Mesendoderm (in vitro differentiated cells): ENCODE measurements at places on chromosomes 7 and 10.

- DNase-seq, result peak; percentile 35
Measured at GRCh38 chr10:24866604-24867583, 85.5 kb downstream of the PRTFDC1 start.

DNA sequence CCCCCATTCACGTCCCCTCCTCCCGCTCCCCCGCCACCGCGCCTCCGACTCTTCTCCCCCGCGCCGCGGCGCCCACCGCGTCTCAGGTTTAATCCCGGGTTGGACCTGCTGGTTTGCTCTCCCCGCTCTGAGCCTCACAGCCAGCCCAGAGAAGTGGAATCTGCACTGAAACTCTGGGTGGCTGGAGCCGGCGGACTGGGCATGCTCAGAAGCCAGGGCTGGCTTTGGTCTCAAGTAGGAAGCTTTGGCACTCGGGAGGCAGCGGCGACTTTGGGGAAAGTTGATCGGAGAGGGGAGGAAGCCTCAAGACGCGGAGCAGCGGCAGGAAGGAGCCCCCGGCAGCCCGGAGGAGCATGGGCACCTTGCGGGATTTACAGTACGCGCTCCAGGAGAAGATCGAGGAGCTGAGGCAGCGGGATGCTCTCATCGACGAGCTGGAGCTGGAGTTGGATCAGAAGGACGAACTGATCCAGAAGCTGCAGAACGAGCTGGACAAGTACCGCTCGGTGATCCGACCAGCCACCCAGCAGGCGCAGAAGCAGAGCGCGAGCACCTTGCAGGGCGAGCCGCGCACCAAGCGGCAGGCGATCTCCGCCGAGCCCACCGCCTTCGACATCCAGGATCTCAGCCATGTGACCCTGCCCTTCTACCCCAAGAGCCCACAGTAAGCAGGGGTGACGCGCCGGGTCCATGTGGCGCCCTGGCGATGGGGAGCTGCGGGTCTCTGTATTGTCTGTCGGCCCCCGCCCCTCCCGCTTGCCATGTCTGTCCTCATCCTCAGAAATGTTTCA is at the start of gene PRKG1:
Gene PRKG1 (plus strand): TSS at position 250 of the 791 bp plus-strand sequence.
- DNase-seq, result peak; percentile 92

- DNase-seq, result no peak
Measured at GRCh38 chr7:37601321-37601720, 82.2 kb upstream of the GPR141 start.

GRCh38 chr10:93907059-93907458 is 13.3 kb downstream of the SLC35G1 start:
- no peak for DNase-seq

DNA sequence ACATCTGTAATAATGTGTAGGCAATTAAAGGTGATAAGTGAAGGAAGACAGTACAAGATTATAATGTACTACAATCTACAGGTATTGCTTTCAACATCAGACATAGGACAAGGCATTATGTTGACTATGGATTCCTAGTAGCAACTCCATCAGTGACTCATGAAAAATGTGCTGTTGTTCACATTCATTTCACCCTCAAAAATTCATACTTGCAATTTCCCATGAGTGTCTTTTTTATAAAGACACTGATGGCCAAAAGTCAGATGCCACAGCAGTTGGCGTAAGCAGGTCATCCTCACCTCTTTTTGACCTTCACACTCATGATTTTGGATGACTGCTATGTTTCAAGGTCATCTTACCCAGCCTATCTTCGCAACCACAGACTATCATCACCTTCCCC is 100.0 kb upstream of the AMPH start:
- no peak for DNase-seq

DNA sequence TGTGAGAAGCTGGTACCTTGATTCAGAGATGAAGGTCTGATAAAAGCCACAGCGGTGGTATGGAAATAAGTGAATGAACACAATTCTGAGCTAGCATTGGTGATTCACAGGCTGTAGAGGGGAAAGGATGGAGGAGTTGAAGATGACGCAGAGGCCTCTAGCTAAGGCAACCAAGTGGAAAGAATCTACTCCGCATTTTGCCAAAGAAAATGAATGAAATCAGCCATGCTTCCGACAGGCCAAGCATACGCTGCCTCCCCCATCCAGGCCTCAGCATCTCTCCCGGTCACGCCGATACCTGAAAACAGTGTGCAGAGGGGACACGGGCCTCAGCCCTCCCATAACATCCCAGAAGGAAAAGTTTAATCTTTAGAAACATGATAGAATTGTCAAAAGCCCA is 124.3 kb upstream of the UNC5B start:
- DNase-seq, result no peak

DNA sequence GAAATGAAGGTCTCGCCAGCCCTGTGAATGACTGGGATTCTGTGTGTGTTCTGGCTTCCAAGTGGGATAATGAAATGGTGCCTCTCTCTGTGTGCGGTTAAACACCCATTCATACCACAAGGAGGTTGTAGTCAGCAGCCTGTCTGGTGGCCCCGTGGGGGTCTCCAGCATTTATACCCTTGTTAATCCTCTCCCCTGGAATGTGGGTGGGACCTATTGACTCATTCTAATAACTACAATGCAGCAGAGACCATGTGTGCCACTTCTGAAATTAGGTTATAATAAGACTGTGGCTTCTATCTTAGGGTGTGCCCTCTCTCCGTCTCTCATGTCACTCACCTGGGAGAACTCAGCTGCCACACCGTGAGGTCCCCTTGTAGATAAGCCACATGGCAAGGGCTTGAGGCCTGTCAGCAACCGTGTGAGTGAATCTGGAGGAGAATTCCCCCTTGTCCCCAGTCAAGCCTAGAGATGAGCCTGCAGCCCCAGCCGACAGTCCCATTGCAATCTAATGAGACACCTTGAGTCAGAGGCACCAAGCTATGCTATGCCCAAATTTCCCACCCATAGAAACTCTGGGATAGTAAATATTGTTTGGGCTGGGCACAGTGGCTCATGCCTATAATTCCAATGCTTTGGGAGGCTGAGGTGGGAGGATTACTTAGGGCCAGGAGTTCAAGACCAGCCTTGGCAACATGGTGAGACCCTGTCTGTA is 106.8 kb downstream of the GALNT17 start:
- peak; percentile 20 for DNase-seq

GRCh38 chr10:8033812-8034465 is 20.5 kb upstream of the GATA3 start:
- DNase-seq, result peak; percentile 54

GRCh38 chr7:21293771-21294170 is 134.1 kb upstream of the SP4 start:
- DNase-seq, result peak; percentile 29

GRCh38 chr7:50728184-50728583 is 54.5 kb downstream of the GRB10 start:
- DNase-seq, result no peak

GRCh38 chr10:46537309-46537708 is 19.1 kb downstream of the GPRIN2 start:
- peak; percentile 85 for DNase-seq

DNA sequence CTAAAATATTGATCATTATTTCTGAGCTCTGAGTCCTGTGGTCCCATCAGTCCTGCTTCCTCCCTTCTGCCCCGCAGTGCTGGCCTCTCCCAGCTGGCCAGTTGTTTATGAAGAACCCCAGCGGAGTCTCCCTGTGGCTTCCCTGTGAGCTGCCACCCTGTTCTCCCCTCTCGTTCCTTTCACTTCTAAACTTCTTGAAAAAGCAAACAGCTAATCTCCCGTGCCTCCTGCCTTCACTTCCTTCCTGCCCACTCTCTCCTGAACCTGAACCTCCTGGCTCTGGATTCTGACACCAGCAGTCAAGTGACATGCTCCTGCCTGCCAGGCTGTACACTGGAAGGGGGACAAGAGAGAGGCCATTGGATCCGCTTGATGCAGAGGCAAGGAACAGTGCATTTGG is 63.7 kb upstream of the ZPBP start:
- DNase-seq, result no peak

DNA sequence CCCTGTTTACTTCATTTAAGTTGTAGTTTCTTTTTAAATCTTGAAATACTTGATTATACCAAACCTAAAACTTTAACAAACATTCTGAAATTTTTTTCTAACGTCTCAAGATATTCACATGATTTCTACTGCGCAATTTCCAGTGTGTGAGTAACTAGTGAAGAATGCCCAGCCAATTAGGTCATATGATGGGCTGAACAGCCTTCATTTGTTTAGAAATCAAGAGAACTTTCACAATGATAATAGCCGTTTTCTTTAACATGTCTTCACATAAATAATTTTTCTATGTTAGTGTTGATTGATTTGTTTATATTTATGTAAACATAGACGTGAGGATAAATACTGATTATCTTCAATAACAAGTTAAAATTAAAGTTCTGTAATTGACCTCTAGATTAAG is 21.8 kb downstream of the STAM start:
- peak; percentile 45 for DNase-seq

GRCh38 chr10:101772017-101772894 is 3.7 kb downstream of the FGF8 start:
- DNase-seq, result no peak

GRCh38 chr7:2803755-2804154 is 40.4 kb downstream of the GNA12 start:
- DNase-seq, result no peak

DNA sequence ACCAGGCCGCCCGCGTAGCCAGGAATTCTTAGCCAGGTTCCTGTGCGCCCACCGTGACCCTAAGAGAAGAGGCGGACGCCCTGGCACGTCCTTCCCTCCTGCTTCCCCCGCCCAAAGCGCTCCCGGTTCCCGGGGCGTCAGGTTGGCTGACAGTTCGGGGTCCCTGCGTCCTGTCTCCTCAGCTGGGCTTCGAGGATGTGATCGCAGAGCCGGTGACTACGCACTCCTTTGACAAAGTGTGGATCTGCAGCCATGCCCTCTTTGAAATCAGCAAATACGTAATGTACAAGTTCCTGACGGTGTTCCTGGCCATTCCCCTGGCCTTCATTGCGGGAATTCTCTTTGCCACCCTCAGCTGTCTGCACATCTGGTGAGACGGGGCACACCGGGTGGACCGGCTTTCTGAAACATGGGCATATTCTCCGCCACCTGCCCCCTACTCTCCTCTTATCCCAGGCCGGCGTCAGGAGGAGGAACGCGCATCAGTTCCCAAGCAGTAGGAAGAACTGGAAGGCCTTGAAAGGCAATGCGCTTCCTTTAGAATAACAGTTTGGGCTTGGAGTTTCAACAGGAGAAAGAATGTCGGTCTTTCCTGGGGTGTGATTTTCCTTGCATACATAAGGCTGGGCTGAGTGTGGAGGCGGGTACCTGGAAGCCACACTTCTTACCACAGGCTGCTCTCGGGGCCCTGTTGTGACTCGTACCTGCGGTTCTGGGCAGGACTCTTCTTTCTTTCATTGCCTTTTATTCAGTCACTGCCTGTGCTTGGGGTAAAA is 728 bp downstream of the CAV2 start:
- peak; percentile 79 for DNase-seq

DNA sequence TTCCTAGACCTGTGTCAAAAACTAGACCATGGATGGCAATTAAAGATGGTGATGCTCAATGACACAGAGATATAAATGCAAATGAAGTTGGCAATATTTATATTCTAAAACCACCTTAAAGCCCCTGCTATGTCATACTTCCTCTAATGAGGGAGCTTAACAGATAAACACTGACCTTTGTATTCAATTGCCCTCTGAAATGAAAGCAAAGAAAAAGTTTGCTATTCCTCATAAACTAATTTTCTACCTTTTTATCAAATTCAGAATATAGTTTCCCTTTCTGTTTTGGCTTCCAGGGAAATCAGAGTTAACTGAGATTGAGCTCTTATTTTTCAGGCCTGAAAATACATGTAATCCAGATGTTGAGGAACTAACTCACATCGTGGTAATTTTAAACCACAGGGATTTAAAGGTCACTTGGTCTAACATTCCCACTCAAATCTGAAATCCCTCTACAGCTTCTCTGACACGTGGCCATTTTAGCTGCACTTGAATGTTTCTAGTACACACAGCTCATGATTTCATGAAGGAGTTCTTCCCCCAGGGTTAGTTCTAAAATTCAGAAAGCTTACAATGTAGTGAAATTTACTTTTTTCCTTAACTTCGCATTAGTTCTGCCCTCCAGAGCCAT is 37.9 kb upstream of the ABCB5 start:
- no peak for DNase-seq

DNA sequence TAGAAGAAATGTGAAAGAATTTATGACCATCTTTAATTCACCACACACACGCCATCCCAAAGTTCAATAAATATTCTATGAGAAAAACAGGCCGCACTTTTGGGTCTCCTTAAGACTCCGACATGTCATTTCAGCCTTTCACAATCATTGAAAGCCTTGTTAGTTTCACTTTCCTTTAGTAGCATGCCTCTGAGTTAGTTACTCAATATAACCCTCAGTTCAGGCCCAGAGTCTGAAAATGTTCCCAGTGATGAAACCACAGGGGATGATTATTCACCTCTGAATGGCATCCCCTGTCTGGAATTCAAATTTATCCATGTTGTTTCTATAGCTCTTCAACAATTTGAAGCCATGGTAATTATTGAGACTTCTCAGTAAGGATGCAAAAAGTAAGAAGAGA is 278.1 kb upstream of the NRP1 start:
- no peak for DNase-seq
